Left renal pelvis (tissue), 4 donors: ENCODE measurements at places on chromosomes 3 and 15.

DNA sequence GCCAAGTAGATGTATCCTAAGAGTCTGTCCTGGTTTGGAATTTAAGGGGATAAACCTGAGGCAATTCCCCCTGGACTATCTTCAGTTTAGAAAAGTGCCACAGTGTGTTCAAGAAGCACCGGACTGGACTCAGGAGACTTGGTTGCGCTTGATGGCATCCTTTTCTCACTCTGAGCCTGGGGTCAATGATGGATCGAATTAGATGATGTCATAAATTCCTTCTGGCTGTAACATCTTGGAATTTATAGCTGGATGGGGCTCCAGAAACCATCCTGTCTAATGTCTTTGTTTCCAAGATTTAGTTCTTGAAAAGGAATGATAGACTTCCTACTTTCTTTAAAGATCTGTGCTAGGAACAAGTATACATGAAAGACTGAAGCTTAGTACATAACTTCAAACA, 280.6 kb downstream of the LPP start:
- DNase-seq, result no peak

- DNase-seq, result peak; percentile 48
These were observed 136.4 kb downstream of the MAGI1 start for GRCh38 chr3:65902304-65902793.

GRCh38 chr3:173173652-173174051, 32.6 kb upstream of the SPATA16 start:
- no peak for DNase-seq

DNA sequence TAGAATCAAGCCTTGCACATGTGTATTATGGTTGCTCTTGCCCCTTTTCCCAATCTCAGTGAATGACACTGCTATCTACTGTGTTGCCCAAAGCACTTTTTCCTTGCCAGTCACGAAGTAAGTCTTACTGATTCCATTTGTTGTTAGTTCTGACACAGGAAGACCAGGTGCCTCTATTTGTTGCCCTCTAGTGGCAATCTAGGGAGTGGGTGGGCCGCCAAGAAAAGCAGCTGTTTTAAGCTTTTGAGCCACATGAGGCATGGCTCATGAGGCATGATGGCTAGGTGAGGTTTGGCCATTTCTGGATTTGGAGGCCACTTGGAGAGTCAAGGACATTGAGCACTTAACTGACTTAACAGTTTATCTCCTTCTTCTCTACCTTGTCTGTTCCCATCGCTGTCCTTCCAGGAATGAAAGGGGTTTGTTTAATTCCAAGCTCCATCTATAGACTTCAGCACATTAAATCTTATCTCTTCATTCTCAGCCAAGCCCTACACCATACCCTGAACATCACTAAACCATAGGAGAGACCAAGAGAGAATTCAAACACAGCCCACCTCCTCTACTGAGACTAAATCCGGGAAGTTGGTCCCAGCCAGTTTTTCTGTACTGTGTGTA, 103.1 kb downstream of the HCN4 start:
- DNase-seq, result no peak

- DNase-seq, result no peak
These were observed 49.1 kb downstream of the TRANK1 start for GRCh38 chr3:36895496-36896409.
